Activated CD4-positive, alpha-beta T cell treated with anti-CD3 and anti-CD28 coated beads, Interleukin-2, amount 10 ng/mL, durations not matched to agents 7 days and 5 days (primary cell): ENCODE measurements at places on chromosomes 11 and 22. TPM values are rescaled to one million over a fixed set of nuclear protein-coding genes. Genes with fewer than 3 reads are reported as not detected.

- no peak overlapping the region for H3K27ac ChIP-seq
- peaks cover 28% of the 10 kb centered on the region for H3K4me1 ChIP-seq
- no peaks in the 10 kb centered on the region for H3K27me3 ChIP-seq
- peaks cover 6% of the 10 kb centered on the region for H3K36me3 ChIP-seq
- DNase-seq, result no peak
Measured at GRCh38 chr22:39895682-39896081, 2.1 kb upstream of the ENTHD1 start.

DNA sequence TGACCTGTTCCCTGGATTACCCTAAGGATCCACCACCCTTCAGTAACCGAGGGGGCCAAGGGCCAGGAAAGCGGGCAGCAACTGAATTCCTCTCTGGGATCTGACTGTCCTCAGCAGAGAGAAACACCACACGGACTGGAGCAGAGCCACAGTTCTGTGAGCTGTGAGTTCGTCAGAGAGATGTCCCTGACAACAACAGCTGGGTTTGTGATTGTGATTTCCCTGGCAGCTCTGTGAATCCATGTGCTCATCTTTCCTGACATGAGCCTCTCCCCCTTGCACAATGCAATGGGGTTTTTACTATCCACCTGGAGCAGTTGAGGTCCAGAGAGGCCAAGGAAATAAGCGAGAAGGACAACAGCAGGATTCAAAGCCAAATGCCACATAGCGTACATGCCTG lies 69.4 kb upstream of the AMPD3 start:
- H3K4me3 ChIP-seq, result no peak overlapping the region
- H3K36me3 ChIP-seq, result no peaks in the 10 kb centered on the region
- no peak overlapping the region for H3K27ac ChIP-seq
- no peak for DNase-seq
- peaks cover 17% of the 10 kb centered on the region for H3K27me3 ChIP-seq

- no peak for DNase-seq
- H3K36me3 ChIP-seq, result peaks cover 5% of the 10 kb centered on the region
- no peaks in the 10 kb centered on the region for H3K27me3 ChIP-seq
- no peak overlapping the region for H3K4me3 ChIP-seq
- H3K27ac ChIP-seq, result no peak overlapping the region
Measured at GRCh38 chr11:76033699-76034098, 172.6 kb downstream of the WNT11 start.

DNA sequence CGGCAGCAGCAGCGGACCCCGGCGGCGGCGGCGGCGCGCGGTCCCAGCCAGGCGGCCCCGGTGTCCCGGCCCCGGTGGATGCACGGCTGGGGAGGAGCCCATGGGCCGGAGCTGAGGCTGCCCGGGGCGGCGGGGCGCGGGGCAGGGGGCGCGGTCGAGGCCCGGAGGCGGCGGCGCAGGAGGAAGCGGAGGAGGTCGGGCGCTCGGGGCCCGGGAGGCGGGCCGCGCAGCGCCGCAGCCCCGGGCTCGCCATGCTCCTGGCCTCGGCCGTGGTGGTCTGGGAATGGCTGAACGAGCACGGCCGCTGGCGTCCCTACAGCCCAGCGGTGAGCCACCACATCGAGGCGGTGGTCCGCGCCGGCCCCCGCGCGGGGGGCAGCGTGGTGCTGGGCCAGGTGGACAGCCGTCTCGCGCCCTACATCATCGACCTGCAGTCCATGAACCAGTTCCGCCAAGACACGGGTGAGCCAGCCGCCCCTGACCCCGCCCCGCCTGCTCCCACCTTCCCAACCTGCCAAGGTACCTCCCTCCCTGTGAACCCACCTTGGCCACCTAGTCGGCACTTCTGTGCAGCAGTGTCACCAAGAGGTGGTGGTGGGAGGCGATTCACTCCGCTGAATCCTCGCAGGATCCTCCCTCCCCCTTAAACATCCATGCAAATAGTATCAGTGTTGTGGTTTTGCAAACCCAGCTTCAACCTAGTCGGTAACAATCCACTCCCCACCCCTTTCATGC lies 580 bp downstream of the DTX4 start:
- peaks cover 7% of the 10 kb centered on the region for H3K4me1 ChIP-seq
- H3K27ac ChIP-seq, result peak overlapping the region; percentile 31
- peaks cover 26% of the 10 kb centered on the region for H3K27me3 ChIP-seq
- H3K4me3 ChIP-seq, result peak overlapping the region; percentile 78
- H3K36me3 ChIP-seq, result no peaks in the 10 kb centered on the region

DNA sequence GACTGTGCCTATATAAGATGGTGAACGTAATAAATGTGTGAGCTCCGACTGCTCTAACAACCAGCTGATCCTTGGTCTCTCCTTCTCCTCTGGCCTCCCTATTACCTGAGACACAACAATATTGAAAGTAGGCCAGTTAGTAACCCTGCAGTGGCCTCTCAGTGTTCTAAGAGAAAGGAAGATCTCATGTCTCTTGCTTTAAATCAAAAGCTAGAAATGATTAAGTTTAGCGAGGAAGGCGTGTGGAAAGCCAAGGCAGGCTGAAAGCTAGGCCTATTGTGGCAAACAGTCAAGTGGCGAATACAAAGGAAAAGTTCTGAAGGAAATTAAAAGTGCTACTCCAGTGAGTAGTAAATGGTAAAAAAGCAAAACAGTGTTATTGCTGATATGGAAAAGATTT lies 39.5 kb downstream of the HIPK3 start:
- no peaks in the 10 kb centered on the region for H3K4me1 ChIP-seq
- H3K27ac ChIP-seq, result no peak overlapping the region
- H3K4me3 ChIP-seq, result no peak overlapping the region

DNA sequence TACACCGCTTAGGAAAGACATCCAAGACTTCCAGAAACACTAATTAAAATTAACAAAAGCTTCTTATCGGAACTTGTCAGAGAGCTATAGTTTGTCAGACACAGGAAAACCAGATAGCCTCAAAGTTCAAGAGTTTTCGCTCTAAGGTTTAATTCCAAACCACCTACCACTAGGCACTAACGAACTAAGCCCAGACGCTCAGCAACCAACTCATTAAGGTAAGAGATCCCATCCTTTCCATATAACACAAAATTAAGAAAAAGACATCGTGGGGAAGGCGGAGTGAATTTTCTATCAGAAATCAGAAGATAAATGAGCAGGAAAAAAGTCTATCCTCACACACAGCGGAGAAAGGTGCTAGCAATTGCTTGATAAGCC lies 382 bp downstream of the IMMP1L start:
- peak overlapping the region; percentile 93 for H3K4me3 ChIP-seq
- peaks cover 33% of the 10 kb centered on the region for H3K4me1 ChIP-seq
- H3K27me3 ChIP-seq, result no peaks in the 10 kb centered on the region
- peak overlapping the region; percentile 95 for H3K27ac ChIP-seq

DNA sequence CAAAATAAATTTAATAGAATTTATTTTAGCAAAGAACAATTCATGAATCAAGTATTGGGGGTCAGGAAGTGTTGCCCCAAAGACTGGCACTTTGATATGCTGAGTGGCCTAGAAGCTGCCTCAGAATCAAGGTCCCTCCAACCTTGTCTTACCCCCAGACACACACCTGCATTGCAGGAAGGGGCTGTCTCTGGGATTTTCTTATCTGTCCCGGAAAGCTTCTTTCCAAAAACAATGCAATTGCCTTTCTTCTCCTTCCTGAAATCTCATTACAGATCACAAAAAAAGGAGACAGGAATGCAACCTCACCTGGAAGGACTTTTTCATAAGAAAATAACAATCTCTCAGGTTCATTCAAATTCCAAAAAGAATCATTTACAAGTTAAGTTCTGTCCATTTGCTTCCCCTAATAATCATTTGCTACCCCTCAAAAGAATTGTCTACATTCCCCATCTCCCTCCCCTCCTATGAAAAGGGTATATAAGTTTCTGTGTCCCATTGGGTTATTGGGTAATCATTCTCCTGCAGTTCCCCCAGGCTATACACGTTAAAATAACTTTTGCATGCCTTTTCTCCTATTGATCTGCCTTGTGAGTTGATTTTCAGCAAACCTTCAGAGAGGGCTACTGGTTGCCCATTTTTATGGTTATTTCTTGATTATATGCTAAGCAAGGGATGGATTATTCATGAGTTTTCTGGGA lies 21.3 kb downstream of the OR10A6 start:
- DNase-seq, result no peak
- peaks cover 28% of the 10 kb centered on the region for H3K27me3 ChIP-seq
- no peak overlapping the region for H3K4me3 ChIP-seq
- no peak overlapping the region for H3K27ac ChIP-seq

- no peak for DNase-seq
- H3K27me3 ChIP-seq, result peaks cover 13% of the 10 kb centered on the region
- peak overlapping the region; percentile 11 for H3K27ac ChIP-seq
- H3K4me1 ChIP-seq, result peaks cover 36% of the 10 kb centered on the region
Measured at GRCh38 chr11:114317787-114318137, 21.6 kb downstream of the NNMT start.

DNA sequence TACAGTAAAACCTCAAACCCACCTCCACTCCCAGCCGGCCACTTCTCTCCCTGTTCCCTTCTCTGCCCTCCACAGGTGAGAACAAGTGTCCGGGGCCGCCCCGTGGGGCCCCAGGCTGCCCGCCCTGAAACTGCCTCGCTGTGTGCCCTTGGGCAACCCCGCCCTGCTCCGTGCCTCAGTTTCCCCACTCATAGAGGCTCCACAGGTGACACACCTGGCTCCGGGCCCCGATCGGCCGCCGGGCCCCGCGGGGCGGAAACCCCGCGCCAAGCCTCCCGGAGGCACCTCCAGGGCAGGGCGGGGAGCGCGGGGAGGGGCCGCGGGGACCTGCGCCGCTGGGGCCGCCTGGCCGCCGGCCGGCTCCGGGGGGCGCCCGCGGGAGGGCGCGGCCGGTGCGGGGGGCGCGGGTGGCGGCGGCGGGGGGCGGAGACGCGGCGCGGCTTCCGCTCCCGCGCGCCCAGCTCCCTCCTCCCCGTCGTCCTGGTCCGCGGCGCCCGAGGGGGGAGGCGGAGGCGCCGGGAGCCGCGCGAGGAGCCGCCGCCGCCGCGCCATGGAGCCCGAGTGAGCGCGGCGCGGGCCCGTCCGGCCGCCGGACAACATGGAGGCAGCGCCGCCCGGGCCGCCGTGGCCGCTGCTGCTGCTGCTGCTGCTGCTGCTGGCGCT lies at the start of gene LRP5:
Gene LRP5 (plus strand): TSS at position 475 of the 663 bp plus-strand sequence. CDS start 124 bp downstream, at position 599.
- H3K27ac ChIP-seq, result peak within 1 kb of the TSS; percentile 85
- peaks cover 7% of the 10 kb centered on the region for H3K36me3 ChIP-seq

DNA sequence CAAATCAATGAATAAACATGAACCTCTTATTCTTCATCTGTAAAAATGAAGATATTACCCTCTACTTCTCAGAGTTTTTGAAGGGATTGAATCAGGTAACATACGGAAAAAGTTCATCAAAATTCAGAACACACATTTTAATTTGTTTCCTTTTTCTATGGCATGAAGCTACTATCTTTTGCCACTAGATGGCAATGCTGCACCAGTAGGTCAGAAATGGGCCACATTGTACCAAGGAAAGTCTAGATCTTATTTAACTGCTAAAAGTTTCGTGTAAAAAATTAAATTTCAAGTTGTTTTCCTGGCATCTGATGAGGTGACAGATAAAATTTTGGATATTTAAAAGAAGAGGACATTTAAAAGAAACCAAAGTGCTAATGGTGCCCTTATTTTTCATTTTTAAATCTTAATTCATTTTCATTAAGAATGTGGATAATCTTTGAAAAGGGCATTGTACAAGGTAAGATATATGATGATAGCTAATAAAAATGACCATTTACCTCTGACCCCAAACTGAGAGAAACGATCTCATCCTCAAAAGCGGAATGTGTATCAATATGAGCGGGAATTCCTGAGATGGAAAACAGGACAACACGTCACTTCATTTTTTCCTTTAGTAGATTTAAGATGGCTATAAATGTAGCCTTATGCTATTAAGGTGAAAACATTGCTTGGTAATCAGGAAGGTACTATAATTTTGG lies 16.1 kb downstream of the ALKBH8 start:
- H3K36me3 ChIP-seq, result peaks cover 15% of the 10 kb centered on the region
- no peak overlapping the region for H3K4me3 ChIP-seq
- no peak overlapping the region for H3K27ac ChIP-seq
- H3K27me3 ChIP-seq, result no peaks in the 10 kb centered on the region
- peak; percentile 44 for DNase-seq

DNA sequence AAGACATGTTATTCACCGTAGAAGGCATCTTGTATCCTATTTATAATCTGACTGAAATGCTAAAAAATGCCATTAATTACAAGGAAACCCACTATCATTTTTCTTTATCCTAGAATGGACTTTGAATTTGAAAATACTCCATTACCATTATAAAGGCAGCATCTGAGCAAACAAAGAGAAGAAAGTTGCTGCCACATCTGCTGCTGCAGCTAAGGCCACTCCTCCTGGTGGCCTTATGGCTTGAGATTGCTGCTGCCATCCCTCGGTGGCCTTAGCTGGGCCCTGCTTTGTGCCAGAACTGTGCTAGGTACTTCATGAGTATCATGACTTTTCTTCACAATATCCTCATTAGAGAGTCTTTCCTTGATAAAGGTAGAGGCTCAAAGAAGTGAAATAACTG lies 1210.1 kb upstream of the TENM4 start:
- no peaks in the 10 kb centered on the region for H3K27me3 ChIP-seq
- H3K27ac ChIP-seq, result no peak overlapping the region
- H3K4me1 ChIP-seq, result no peaks in the 10 kb centered on the region
- no peaks in the 10 kb centered on the region for H3K36me3 ChIP-seq

GRCh38 chr22:36912694-36913426 lies 568 bp upstream of the CSF2RB start:
- no peak overlapping the region for H3K27ac ChIP-seq
- no peak overlapping the region for H3K4me3 ChIP-seq

GRCh38 chr22:45917146-45917545 lies 59.8 kb downstream of the WNT7B start:
- no peaks in the 10 kb centered on the region for H3K4me1 ChIP-seq
- no peak overlapping the region for H3K4me3 ChIP-seq
- H3K27me3 ChIP-seq, result no peaks in the 10 kb centered on the region
- H3K36me3 ChIP-seq, result no peaks in the 10 kb centered on the region

MMP10 gene
- not detected for total RNA-seq

FAM180B gene
- total RNA-seq, result 0.25 TPM

MMP1 gene
- not detected for total RNA-seq

SLC16A8 gene
- not detected for total RNA-seq

DDIAS gene
- total RNA-seq, result 14.7 TPM

OR8D4 gene
- total RNA-seq, result not detected
